Stimulated activated CD8-positive, alpha-beta memory T cell treated with anti-CD3 and anti-CD28 coated beads, Interleukin-2, amount 100 ng/mL, for 48 hours (primary cell): ENCODE measurements at places on chromosomes 11 and 22.
A peak's percentile ranks its signal among the peaks of the same experiment; 100 is the strongest.

GRCh38 chr11:128691802-128692752 lies 1.8 kb upstream of the FLI1 start:
- no peak for DNase-seq

DNA sequence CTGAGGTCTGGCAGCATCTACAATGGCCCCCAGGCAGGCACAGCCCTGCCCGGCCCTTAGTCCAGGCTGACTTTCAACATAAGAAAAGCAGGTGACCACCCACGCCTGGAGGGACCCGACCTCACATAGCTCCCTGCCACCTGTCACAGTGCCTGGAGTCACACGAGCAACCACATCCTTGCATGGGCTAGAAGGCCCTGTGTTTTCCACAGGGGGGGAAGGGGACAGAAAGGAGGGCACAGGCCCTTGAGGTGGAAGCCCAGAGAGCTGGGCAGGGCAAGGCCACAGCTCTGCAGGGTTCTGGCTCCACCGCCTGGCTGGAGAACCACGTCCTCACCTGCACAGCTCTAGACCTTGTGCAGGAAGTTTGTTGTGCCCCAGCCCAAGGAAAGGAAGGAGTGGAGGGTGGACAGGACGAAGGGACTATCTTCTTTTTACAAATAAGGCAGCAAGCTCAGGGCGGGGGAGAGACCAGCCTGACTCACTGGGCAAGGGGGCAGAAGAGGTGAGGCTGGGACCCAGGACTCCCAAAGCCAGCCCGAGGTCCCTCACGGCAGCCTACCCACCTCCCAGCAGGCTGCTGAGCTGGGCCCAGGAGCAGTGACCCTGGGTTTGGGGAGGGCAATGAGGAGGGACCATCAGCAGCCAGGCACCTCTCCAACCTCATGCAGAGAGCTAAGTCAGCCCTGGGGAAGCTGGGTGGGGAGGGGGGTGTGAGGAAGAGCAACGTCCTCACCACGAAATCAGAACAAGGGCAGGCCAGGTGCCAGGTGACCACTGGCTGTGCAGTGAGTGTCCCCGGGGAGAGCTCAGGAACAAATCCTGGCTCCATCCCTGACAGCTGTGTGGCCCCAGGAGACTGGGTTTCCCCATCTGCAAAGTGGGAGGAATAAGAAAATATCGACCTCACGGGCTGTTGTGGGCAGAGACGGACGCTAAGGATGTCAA lies 4.3 kb downstream of the C1QTNF6 start:
- DNase-seq: no peak

DNA sequence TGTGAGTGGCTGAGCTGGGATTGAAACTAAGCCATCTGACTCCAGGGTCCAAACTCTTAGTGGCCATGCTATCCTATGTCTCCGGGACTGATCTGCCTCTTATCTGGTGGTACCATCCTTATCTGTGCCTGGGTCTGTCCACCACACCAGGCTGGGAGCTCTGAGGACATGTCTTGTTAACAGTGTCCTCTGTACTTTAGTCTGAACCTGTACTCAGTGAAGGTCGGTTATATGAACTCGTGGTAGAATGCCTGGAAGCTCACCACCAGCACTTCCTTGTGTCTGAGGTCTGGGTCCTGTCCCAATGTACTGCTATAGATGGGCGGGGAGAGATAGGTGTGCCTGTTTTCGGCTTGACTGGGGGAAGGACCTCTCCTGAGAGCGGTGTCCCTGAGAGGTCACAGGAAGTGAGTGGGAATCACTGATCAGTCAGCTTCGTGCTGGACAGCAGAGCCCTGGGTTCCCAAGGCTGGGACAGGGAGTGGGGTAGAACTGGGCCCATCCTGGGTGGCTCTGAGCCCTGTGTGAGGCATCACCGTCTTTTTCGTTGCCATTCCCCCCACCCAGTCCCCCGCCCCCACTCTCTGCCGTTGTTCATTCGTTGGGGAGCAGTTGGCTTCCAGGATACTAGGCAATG lies 8.9 kb downstream of the MYO7A start:
- no peak for DNase-seq

- DNase-seq: no peak
Measured at GRCh38 chr11:132094598-132094997, 724.2 kb downstream of the NTM start.

GRCh38 chr11:11981364-11981763 lies 27.1 kb downstream of the DKK3 start:
- DNase-seq: no peak

- DNase-seq: no peak
Measured at GRCh38 chr22:43218786-43219185, 31.9 kb upstream of the TTLL12 start.

GRCh38 chr22:27075028-27075678 lies 417.8 kb downstream of the MIAT start:
- no peak for DNase-seq

- DNase-seq: no peak
Measured at GRCh38 chr22:49995361-49996118, 17.0 kb downstream of the IL17REL start.

DNA sequence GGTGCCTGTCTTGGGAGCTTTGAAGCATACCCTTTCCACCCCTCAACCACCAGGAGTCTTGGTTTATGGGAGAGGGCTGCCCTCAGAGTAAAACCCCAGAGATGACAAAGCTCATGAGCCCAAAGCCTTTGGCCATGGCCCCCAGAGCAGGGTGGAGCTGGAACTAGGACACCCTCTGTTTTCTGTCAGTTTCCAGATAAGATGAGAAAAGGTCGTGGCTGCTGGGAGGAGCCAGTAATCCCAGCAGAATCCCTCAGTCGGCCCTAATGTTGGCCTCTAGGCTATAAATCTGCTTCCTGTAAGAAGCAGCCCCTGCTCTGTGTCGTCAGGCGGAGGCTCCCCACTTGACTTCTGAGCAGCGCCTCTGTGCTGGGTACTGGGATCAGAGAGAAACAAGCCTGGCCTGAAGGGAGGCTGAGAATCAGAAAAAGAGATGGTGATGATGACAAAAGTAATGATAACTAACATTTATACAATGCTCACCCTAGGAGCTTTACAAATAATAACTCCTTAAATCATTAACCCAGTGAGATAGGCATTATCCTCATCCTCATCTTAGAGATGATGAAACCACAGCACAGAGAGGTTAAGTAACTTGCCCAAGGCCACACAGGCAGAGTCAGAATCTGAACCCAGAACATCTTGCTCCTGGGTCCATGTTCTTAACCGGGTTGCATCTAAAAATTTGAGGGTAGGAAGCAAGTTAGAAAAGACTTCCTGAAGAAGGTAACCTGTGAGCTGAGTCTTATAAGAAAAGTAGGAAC lies 471.4 kb downstream of the SOX6 start:
- DNase-seq: no peak

DNA sequence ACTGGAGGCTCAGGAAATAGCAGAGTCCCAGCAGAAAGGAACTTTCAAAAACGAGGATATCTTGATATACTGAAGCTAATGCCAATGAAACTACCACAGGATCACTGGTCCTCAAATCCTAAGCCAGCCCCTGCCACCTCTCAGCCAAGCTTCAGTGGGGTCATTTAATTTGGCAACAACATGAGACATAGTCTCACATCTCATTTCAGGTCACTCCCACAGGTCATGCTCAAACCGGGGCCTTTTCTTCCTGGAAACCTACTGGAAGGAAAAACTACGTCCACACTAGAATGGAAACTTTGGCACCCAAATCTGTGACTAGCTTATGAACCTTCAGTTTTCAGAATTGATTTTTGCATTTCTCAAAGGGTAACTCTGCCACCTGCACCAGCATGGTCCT lies 61.9 kb upstream of the CYP2D6 start:
- no peak for DNase-seq

GRCh38 chr22:20652130-20652529 lies 121.8 kb upstream of the SERPIND1 start:
- DNase-seq: no peak

GRCh38 chr11:45343444-45343843 lies 57.3 kb upstream of the SYT13 start:
- DNase-seq: no peak

GRCh38 chr11:71268706-71269321 lies 16.4 kb upstream of the SHANK2 start:
- no peak for DNase-seq

- DNase-seq: no peak
Measured at GRCh38 chr11:46555267-46556054, 38.4 kb downstream of the AMBRA1 start.

DNA sequence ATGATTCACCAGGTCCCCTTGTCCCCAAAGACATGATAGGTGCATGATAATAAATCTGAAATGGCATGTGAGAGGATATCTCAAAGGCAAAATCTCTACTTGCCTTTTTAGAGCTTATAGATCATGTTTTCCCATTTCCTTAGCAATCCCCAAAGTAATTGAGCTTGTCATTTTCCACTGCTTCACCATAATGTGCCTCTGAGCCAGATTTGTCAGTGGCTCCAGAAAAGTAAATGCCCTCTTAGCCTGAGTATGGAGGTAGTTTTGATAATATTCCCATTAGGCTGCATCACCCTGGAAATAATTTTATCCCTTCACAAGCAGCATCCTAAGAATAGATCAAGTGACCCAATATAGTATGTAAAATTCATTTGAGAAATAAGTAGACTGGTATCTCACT lies 36.7 kb upstream of the ADSL start:
- no peak for DNase-seq

GRCh38 chr11:69259096-69259495 lies 34.9 kb upstream of the MYEOV start:
- DNase-seq: no peak

- peak; percentile 83 for DNase-seq
Measured at GRCh38 chr11:64887757-64888405, 9.5 kb upstream of the EHD1 start.

DNA sequence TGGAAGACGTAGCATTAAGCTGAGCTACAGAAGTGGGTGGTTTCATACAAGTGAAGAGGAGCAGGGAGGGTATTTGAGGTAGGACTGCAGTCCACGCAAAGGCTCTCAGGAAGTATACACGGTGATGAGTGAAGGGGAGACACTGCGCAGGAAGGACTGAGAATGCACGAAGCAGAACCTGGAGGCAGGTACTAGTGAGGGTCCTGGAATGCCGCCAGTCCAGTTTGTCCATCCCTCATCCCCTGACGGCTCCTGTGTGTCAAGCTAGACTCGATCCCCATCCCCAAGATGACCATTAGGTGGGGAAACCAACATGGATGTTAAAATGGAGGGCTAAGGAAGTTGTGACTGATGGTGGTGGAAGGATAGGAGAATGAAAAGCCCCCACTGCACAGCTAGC lies 23.8 kb downstream of the ART5 start:
- DNase-seq: no peak

DNA sequence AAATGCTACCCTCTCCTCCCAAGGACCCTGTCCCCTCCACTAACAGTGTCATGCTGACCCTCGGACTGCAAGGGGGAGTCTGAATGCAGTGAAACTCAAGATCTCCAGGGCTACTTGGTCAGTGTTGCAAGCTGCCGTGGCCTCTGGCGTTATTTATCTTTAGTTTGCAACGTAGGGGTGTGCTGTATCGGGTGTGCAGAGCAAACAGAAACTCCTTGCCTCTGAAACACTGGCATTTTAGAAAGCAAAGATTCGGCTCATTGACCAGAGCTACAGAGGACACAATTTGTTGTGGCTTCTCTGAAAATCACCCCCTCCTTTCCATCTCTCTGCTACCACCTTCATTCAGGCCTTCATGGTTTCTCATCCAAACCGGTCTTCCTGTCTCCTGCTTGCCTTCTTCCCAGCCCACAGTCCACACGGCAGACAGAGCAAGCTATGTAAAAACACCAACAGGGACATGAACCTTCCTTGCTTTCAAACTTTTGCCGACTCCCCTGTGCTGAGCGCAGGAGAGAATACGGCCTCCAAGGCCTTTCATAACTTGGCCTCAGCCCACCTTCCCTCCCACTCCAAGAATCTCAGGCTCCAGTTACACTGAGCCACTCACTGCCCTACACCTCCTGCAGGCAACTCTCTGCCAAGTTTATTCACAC lies 14.9 kb downstream of the FZD4 start:
- DNase-seq: no peak

DNA sequence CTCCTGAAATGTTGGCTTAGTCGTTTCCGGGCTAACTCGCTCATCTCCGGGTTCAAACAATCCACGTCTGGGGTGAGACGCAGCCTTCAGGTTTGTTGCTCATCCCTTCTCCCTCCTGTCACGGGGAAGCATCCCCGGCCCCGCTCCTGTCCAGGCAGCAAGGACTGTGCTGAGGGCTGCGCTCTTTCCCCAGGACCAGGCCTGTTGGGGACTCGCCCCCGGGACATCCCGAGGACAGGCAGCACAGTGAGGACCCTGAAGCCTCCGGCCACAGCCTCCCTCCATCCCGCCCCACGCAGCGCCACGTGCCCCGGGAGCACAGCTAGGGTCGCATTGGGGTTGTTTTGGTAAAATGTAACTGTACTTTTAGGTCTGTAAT lies 252.0 kb downstream of the BRD1 start:
- DNase-seq: no peak
